ENCODE measurements at places on chromosomes 7 and 10.

DNA sequence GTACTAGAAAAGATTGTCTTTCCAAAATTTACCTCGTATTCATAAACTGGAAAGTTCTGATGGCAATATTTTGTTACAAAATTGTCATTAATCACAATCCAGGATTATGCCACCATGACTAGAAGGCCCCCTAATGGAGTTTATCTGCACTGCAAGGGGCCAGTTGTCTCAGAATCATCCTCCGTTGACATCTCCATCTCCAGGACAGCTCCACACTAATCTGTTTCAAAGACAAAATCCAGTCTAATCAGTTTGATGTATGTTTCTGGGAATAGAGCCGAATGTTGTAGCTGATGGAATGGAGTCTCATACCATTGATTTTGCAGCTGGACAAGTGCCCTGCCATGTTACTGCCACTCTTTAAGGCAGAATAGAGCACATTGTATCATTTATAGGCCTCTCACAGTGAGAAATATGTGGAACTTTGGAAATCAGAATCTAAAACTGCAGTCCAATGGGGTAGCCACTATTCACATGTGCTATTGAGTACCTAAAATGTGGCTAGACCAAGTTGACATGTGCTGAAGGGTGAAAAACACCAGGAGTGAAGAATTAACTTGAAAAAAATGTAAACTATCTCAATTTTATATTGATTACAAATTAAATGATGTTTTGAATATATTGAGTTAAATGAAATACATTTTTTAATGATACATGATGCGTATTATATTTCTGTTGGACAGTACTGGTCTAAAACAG is 38.3 kb upstream of the TOMM7 start:
- no peak for DNase-seq

GRCh38 chr10:51030480-51030879 is 43.8 kb upstream of the PRKG1 start:
- no peak for DNase-seq

DNA sequence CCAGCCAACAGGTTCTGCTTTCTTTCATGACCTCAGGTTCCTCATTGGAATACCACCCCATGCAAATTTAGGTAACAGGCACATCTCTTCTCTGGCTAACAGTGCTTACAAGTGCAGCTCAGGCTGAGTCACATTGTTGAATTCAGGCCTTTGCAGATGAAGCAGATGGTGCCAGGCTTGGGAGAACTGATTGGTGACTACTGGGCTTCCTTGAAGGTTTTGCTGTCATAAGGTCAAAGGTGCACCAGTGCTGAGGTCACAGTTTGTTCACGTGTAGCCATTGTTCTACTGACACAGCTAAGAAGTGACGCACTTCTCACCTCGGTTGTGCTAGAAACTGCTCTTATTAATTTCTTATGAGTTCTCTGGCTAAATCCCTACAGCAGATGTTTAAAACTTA is 128.6 kb upstream of the BMPER start:
- no peak for DNase-seq

DNA sequence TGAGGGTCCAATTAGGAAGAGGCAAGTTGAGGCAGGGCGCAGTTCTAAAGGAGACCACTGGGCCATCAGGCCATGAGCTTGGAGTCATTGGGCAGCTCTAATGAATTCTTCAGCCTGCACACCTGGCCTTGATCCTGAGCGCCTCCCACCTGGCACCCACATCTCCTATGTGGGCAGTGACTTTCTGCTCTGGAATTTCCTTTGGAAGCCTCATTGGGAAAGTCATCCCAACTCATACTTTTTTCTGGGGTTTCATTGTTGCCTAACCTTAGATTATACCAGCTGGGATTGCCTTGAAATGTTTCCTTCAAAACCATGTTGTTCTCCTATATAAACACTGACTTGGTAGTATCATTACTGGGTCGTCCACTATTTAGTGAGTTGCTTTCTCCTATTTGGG is 54.1 kb downstream of the PLPP4 start:
- DNase-seq: no peak

DNA sequence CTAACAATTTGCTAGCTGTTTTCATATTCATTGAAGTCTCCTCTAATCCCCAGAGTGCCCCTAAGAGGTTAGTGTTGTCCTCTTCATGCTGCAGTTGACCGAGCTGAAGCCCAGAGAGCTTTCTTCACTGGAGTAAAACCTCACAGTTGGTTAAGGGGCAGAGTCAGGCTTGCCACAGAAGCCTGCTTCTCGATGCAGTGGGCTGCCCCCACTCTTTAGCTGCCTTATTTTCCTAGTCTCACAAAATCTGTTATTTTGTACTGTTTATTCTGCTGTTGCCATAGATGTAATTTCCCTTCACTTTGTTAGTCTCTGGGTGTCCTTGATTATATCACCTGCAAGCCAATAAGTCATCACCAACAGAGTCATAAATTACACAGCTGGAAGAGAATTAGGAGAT is 56.3 kb upstream of the ZPBP start:
- no peak for DNase-seq

DNA sequence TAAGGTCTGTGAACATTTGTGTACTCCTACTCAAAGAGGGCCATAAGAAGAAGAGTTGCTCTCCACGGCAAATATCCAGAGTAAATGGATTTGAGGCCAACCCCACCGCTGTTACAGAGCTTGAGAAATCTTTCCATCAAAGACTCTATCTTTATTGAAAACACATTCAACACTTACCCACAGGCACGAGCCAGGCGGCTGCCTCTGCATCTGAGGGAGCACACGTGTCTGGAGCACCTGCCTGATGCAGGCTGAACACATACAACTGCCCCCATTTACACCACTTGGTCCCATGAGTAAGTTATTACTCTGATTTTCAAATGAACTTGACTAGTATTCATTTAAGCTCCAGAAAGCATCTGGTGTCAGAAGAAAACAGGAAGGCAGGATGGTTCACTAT is 38.7 kb downstream of the HBP1 start:
- DNase-seq: no peak

DNA sequence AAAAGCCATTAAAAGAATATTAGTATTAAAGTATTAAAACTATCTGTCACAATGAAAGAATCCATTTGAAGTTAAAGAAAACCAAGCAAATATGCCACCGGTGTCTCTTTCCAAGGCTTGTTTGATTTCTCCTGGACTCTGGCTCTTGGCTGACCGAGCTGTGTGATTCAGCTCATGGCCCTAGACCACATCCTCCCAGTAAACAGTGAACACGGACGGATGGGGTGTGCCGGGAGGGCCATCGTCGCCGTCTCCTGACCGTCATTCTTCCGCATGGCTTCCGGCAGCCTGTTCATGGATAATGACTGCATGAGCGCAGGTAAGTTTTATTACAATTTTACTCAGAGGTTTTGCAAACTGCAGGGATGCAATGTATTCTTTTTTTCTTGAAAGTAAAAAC is 218.5 kb downstream of the DNAJB6 start:
- no peak for DNase-seq

DNA sequence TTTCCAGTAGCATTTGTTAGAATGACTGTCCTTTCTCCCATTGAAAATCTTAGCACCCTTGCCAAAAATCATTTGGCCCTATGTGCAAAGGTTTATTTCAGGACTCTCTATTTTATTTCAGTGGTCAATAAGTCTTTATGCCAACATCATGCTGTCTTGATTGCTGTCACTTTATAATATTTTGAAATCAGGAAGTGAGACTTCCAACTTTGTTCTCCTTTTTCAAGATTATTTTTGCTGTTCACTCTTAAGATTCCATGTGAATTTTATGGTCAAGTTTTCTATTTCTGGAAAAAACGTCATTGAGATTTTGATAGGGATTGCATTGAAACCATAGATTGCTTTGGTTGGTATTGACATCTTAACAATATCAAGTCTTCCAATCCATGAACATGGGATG is 65.1 kb downstream of the PAXIP1 start:
- no peak for DNase-seq

- DNase-seq: no peak
Measured at GRCh38 chr7:142188154-142188553, 69.7 kb downstream of the PRSS58 start.

- DNase-seq: peak; percentile 33
Measured at GRCh38 chr7:77327067-77327931, 88.8 kb downstream of the GSAP start.

GRCh38 chr10:94037286-94037685 is 43.6 kb downstream of the PLCE1 start:
- no peak for DNase-seq

All from fibroblast of skin of left quadriceps (primary cell).